ENCODE measurements at places on chromosomes 2 and 18.

DNA sequence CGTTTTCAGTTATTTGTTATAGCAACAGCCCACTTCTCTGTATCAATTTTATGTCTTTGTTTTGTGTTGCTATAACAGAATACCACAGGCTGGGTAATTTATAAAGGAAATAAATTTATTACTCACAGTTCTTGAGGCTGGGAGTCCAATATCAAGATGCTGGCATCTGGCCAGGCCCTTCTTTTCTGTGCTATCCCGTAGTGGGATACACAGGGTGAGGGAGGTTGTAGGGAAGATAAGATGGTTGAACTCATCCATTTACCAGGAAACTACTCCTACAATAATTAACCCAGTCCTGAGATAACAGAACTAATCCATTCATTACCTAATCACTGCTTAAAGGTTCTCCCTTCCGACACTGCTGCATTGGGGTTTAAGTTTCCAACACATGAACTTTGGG is 220.7 kb downstream of the TPGS2 start:
- no peak for DNase-seq

DNA sequence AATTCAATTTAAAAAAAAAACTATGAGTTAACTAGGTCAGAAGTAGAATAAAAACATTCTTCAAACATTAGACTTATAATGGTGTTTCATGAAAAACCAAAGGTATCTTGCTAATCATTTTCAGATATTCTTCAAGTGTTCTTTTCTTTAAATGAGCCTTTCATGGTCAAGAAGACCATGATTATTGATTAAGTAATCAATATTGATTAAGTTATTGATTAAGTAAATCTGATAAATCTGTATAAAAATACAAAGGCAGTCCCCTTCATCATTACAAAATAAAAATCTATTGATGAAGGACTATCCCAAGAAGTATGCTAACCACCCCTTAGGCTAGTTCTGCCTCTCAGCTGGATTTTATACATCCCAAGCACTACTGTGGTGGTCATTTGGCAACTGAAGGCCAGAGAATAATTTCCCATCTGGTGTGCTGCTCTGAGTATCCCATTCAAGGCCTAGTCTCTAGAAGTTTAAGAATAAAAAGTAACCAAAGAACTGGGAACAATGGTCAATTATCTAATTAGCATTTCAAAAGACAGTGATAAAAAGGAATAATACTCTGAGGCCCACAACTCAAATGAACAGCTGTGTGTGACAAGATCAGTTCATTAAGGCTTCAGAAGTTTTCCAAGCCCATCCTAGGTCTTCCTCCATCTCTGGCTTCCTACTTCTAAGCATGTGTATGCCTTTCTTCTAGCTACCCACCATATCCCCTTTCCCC is 63.5 kb downstream of the TCF4 start:
- no peak for DNase-seq

DNA sequence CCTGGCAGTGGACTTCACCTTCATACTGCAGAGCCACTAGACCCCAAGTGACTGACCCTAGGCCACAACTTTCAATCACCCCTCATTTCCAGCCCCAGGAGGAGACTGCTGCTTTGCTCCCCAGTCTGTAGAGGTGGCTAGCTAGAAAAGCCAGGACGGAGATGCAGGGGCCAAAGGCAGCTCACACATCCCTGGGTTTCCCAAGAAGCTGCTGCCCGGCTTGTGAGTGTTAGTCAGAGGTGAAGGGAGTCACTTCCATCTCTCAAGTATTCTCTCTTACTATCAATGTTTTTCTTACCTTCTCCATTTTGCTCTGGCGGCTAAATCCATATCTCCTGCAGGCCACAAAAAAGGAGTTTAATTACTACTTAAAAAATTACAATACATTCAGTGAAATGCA is 36.2 kb downstream of the CCDC93 start:
- DNase-seq: no peak

GRCh38 chr18:79343567-79344207 is 52.0 kb upstream of the NFATC1 start:
- DNase-seq: no peak

GRCh38 chr2:178279142-178279541 is 84.8 kb downstream of the OSBPL6 start:
- DNase-seq: no peak

DNA sequence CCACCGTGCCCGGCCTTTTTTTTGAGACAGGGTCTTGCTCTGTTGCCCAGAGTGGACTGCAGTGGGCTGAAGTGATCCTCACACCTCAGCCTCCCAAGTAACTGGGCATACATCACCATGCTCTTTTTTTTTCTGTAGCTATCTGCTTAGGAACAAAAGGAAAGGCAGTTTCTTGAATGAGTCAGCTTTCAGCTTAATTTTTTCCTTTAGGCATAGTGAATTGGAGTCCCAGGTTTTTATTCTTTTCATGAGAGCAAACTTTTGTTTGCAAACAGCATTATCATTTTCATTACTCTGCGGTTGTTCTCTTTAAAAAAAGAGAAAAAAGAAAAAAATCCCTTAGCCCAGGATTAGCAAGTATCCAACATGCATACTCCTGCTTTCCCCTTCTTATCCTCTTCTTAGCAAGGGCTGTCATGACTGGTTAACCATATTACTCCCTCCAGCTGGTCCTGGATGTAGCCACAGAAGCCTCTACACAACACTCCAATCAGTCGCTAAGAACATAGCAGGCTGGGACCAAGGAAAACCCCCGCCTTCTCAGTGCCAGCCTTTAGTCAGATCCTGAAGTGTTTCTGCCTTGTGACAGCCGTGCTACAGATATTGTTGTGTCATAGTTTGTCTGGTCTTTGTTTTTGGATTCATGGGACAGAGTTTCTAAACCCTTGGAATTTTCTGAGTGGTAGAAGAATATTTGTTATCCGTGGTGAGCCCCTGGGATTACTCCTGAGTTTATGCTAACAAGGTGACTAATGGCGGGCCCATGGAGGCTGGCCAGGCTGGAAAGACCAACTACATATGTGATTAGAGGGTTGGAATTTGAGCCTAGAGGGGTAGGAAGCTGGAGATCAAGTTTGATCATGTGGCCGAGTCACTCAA is 23.3 kb upstream of the ST3GAL5 start:
- DNase-seq: no peak

- no peak for DNase-seq
Measured at GRCh38 chr18:76741346-76741745, 81.0 kb upstream of the ZNF236 start.

DNA sequence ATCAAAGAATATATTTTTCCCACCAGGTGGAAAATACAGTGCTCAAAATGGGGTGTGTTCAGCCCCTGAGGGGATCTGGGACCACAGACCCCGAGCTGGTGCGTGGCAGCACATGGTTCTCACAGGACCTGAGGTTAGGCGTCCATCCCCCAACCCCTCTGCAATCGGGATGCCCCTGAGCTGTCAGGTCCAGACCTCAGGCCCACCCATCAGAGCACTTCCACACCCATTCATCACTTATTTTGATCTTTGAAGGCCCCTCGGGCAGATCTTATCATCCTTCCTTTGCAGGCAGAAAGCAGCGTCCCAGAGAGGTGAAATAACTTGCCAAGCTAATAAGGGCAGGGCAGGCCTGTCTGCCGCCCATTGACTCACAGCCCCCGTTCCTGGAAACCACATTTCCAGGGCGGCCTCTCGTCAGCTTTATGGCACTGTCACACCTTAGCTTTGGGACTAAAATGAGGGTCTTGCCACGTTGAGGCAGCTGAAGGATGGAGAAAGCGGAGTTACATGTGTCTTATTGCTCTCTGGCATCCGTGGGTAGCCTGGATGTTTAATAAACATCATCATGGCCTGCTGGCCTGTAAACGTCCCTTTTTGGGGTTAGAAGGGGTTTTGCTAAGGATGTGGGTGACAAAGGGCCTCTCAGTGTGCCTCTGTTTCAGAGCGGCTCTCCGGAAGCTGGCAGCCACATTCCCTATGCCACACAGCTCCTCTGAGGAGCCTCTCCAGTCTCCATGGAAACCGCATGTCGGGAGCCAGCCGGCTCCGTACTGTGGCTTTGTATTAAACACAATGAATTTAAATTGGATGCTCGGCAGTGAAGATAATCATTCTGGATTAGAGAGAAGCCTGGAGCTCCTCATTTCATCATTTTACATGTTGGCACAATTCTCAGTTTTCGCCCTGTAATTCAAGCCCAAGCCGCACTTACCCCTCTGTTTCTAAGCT is 58.3 kb upstream of the MAPRE3 start:
- no peak for DNase-seq

- DNase-seq: no peak
Measured at GRCh38 chr18:23146861-23147469, 11.7 kb downstream of the CABLES1 start.

DNA sequence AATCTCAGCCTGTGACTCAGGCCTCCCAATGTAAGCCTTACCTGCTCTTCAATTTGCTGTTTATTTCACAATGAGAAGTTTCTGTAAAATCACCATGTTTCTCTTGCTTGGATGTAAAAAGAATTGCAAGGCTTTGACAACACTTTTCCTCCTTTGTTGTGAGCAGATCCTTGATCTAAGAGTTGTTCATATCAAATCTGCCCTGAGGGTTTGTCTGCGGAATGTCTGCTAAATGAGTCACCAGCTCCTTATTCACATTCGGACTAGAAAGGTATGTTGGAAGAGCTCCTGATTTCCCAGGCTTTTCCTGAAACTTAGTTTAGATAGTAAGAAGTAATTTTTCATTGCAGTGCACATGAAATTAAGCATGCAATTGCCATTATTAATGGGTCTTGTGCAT is 268.2 kb upstream of the TCF4 start:
- no peak for DNase-seq

DNA sequence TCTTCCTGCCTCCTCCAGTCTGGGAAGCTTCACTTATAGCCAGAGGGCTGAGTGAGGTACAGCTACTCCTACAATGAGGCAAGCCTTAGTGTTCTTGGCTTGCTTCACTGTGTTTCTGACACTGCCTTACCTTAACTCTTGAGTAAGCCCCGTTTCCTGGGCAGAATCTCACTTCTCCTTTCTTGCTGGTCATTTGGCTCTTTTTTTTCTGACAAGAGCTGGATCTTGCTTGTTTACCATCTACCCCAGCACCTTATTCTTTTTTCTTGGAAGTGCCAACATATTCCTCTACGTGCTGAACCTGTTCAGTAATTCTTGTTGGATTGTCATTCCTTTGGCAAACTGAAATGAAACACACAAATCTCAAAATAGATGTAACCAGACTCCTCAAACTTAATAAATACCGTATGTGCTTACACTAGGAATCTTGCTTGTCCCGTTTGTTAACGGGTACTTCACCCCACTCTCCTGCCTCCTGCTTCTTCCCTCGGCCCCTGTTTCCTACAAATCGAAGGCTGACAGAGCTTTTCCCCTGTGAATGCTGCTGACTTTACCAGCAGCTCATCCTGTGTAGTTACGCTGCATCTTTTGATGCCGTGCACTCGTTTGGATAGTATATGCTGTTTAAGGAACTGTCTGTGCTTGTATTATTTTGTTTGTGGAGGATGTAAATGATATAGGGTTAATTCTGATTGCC is 132.2 kb downstream of the FMNL2 start:
- DNase-seq: no peak

DNA sequence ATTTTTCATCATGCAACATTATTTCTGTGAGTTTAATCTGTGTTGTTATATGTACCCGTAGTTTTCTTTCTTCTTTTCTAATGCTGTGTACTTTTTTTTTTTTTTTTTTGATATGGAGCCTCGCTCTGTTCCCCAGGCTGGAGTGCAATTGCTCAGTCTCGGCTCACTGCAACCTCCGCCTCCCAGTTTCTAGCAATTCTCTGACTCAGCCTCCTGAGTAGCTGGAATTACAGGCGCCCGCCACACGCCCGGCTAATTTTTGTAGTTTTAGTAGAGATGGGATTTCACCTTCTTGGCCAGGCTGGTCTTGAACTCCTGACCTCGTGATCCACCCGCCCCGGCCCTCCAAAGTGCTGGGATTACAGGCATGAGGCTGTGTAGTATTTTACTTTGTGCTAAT is 155.4 kb downstream of the GALR1 start:
- DNase-seq: no peak

- DNase-seq: no peak
Measured at GRCh38 chr2:75565472-75566462, 5.0 kb upstream of the EVA1A start.

- DNase-seq: no peak
Measured at GRCh38 chr2:147607379-147607778, 237.4 kb upstream of the ACVR2A start.

GRCh38 chr2:127950264-127950663 is 64.5 kb upstream of the AMMECR1L start:
- DNase-seq: no peak

GRCh38 chr2:136031711-136032110 is 46.3 kb upstream of the DARS1 start:
- no peak for DNase-seq

DNA sequence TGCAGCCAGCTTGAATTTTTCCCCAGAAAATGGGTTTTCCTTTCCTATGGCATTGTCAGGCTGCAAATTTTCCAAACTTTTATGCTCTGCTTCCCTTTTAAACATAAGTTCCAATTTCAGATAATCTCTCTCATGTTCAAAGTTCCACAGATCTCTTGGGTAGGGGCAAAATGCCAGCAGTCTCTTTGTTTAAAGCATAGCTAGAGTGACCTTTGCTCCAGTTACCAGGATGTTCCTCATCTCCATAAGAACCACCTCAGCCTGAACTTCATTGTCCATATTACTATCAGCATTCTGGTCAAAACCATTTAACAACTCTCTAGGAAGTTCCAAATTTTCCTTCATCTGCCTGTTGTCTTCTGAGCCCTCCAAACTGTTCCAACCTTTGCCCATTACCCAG is 68.3 kb downstream of the SGPP2 start:
- DNase-seq: no peak

DNA sequence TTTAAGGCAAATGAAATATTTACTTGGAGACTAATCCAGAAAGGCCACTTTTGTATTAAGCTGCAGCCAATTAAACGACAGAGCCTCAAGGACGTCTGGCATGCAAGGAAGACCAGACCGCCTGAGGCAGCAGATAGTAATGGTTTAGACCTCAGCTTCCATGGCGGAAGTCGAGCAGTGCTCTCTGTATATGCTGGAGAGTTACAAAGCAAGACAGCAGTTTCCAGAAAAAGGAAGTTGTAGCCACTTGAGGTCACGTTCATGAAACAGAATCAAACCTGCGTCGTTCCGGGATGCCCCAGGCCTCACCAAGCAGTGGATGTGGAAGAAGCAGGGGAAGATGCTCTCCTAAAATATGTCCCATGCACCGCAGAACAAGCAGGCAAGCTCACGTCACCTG is 142.0 kb downstream of the PTGR3 start:
- no peak for DNase-seq

DNA sequence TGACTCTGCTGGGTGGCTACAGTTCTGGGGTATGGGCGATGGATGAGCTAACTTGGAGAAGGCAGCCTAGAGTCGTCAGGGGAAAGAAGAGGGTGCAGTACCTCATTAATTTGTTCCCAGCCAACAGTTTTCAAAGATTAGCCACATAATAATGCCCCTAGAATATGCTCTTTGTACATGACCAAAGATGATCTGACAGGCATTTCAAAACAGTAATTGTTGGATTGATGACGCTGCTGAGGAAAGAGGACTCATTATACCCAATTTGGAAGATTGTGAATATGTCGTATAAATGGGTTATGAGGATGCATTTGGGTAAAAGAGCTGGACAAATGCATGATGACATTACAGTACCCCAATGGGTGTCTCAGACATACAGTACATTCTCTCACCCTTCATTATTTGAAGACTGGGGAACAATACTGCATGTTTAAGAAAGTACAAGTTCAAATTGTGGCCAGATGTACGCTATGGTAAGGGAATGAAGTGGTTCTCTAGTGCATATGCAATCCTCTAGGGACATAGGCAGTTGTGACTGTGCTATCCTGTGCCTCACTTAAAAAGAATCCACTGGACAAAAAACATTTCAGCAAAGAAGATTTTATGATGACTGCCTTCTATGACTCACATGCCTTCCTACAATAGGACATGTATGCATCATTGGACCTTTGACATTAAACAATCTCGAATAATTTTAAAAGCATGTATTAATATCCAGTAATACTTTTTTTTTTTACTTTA is 233.2 kb downstream of the CNTNAP5 start:
- DNase-seq: no peak

Data from T-helper 2 cell (primary cell).